Muscle of leg (tissue), 16 donors: ENCODE measurements at places on chromosomes 4 and X.
A peak's percentile ranks its signal among the peaks of the same experiment; 100 is the strongest.

GRCh38 chrX:23662853-23663252 is 4.4 kb upstream of the PRDX4 start:
- no peak for DNase-seq

DNA sequence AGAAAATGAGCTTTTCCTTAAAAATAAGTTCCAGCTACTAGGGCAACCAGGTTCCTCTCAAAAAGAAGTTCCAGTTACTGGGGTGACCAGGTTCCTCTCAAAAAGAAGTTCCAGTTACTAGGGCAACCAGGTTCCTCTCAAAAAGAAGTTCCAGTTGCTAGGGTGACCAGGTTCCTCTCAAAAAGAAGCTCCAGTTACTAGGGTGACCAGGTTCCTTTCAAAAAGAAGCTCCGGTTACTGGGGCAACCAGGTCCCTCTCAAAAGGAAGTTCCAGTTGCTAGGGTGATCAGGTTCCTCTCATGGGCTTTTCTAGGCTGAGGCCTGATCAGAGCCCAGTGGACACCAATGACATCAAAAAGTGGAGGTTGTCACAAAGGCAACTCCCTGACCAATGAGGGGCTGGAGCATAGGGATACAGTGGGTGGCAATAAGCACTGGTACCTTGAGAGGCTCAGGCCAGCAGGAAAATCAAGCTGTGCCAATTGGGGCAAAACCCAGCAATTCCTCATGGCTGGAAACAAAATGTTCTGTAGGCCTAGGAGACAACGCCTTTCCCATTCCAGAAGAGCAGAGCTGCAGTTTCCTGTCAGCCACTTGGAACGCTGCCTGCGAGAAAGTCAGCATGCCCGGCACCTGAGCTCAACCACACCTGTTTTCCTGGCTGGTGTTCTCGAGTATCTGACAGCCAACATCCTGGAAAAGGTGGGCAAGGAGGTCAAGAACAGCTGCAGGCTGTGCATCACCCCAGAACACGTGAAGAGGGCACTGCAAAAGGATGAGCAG is 12.3 kb upstream of the SYTL5 start:
- peak; percentile 2 for DNase-seq

DNA sequence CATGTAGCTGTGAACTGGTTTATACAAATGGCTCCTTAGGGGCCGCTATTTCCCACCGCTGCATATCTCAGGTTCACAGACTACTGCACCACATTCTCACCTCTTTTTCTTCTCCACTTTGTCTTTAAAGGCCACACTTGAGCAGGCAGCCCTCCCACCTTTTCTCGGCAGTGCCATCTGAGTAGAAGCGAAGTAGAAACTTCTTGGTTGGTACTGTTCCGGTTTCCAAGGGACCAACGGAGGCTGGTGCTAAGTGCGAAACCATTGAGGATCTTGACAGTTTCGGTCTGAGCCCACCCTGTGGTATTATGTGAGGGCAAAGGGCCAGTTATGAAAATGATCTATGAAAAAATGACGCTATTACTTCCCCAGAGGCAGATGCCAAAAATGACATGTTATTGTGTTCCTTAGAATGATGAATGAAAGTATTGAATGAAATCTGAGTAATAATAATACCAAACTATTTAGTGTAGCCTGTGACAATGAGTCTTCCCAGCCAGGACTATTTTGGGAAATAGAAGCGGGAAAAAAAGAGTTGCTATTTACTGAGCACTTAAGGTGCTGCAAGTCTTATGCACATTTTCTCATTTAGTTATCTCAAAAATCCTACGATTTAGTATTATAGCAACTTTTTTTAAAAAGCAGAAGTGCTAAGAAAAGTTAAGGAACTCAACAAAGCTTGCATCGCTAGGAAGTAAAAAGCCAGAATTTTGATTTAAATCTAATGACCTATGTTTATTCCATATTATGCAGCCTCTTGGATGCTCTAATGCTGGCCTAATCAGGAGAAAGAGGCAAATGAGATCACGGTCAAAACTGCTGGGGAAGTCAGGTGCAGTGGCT is 29.6 kb upstream of the CHRNA9 start:
- no peak for DNase-seq

DNA sequence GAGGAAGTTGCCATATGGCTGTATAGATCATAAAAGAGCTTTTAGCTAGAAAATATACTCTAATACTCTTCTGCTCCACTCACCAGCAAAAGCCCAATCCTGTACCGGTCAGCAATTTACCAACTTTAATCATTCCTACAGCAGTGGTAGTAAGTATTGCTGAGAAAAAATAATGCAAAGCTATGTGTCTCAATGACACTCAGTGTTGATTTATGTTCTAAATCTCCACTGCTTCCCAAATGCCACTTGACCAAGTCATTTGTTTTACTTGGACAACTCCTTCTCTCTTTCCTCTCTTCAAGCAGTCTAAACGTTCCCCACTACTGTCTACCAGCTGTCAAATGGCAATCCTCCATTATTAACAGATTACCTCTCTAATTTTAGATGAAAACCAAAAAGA is 201.8 kb upstream of the GK2 start:
- DNase-seq = no peak

DNA sequence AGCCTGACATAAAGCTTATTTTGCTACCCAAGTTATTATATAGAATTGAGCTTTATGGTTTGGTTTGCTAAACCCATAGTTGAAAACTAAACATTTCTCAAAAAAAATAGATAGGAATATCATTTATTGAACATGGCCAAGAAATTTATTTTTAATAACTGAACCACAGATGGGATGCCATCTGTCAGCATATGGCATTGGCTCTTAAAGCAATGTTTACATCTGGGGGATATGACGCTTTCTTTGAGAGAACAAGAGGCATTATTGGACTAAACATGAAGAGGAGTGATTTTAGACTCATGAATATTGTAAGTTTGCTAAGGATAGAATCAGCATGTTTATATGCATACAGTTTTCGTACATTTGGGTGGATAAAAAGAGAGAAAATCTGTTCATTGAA is 132.6 kb upstream of the SLIT2 start:
- no peak for DNase-seq

DNA sequence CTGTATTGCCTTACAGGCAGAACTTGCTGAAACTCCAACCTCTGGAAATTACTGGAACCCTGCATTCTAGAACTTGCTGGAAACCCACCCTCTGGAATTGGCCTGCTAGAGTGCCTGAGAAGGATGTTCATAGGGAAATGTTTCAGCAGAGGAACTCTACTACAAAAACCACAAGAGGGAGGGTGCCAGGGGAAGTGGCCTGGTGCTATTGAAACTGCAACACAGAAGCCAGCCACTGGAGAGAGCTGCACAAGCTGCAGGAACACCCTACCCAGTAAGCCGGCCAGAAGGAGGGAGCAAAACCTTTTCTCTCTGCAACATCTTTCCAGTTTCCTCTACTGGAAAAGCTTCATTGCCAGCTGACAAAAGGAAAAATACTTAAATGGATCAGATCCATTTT is 2.5 kb upstream of the BRWD3 start:
- DNase-seq = peak; percentile 22

- no peak for DNase-seq
Observed at GRCh38 chrX:16839852-16840460, 30.2 kb downstream of the RBBP7 start.

DNA sequence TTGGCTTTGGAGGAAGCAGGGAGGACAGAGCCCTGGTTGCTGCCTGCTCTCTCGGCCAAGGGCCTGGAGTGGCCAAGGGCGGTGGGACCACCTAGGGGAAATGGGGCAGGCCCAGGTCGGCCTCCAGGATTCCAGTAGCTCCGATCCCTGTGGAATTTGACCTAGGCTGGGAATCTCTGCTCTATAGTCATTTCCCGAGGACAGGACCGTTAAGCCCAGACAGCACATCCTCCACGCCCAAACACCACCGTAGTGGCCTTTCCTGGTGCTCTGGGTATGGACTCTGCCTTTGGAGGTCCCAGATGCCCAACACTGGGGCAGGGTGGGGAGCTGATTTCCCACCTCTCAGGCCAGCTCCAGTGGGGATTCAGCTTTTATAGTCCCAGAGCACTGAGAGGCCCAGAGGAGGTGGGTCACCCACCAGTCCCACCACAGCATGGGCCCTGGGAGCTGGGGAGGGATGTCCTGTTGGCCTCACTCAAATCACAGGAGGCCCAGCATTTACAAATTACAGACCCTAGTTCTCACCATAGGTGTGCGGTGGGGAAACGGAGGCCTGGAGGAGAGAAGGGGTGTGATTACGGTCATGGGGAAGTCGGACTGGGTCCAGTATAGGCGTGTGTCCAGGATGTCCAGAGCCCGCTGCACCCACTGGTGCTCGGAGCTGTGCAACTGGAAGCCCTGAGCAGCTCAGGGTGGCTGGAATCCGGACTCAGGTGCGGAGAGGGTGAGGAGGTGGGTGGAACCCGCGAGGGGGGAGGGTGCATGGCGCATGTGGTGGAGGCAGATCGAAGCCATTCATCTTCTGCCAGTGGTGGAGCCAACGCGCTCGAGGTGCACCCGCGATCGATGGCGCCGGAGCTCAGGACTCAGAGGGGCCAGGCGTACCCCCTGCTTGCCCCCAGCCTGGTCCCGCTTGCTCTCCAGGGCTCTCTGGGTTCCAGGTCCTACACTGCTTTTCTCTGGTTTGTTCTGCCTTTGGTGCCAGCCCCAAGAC is 7.7 kb downstream of the HMX1 start:
- no peak for DNase-seq

- DNase-seq = no peak
Observed at GRCh38 chrX:22634083-22634482, 361.4 kb downstream of the CBLL2 start.

DNA sequence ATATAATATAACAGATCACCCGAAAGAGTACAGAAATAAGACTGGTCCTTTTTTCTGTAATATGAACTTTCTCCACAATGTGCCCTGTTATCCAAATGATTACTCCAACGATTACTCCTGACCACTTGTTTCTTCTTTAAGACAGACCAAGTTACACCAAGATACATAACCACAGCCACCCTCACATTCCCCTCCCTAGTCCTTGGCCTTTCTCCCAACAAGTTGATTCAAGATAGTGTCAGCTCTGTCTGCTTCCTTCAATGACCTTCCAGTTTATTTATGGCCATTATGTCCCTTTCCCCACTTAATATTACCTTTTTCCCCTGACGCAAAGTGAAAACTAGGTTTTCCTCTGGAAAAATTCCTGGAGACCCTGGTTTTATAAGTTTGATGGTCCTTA is 397.2 kb downstream of the FAM47B start:
- DNase-seq = no peak

- DNase-seq = no peak
Observed at GRCh38 chr4:119206178-119206577, 6.3 kb upstream of the USP53 start.

DNA sequence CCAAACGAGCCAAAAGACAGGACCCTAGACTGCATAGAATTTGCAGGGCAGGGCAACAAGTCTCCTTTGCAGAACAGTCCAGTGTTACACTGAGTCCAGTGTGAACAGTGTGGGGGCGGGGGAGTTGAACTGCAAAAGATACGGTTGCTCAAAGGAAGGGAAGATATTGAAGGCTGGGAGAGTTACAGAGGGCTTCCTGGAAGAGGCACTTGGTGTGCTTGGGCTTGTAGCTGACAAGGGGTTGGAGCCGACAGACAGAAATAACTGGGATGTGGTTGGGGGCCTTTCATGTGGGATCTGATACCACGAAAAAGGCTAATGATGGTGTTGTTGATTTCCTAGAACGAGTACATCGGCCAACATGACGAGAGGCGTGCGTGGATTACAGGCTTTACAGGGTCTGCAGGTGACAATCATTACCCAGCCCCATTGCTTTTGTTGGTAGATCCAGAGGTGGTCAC is 6.1 kb downstream of the XPNPEP2 start:
- DNase-seq = no peak

DNA sequence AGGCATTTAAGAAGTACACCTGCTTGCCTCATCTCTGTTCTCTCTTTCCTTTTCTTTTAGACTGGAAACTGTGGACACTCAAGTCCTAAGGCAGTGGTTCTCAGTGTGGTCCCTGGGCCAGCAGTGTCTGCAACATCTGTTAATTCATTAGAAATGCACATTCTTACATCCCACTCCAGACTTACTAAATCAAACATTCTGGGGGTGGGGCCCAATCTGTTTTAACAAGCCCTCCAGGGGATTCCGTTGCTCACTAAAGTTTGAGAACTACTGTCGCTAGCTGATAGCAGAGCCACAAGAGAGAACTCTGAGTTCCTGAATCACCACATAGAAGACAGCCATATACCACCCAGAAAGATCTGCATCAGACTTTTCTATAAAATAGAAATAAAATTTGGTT is 430.6 kb downstream of the BCOR start:
- no peak for DNase-seq

DNA sequence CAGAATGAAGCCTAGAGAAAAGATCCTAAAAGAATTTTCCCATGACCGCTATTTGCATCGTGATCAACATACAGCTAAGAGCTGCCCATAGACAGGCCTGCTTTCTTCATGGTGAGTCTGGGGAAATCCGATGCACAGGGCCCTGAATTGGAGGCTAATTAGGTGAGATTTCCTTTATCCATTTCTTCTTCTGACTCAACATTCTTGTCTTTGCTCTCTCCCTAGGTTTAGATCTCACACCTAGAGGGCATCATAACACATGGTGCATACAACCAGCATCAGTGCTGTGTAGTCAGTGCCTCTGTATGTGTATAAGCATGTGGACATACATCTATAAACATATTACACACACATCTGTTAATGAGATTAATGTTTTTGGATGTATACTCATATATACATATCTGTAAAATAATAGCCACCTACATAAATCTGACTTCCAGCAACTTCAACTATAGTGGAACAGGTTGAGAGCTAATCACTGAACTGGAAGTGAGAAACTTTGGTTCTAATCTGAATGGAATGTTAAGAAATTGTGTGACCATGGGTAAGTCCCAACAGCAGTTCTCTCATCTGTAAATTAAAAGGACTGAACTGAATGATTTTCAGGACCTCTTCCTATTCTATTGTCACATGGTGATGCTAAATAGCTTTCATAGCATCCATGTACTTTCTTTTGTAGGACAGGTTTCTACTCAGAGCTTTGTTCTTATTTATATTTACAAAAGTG is 17.5 kb downstream of the GATB start:
- DNase-seq = no peak

DNA sequence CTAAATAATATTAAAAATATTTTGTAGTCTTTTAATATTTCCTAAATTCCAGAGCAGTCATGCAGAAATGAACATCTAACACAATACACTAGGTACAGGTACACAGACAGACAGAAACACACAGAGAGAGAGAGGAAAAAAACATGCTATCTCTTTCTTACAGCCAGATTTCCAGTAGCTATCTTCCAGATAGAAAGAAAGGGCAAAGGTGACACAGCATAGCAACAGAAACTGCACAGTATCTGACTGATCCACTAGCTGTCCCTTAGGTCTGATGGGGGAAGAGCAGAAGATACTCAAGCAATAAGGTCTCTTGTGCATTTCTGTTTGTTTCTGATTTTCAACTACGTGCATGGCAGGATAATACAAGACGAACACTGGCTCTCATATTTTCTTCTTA is 7.8 kb downstream of the FBXW7 start:
- DNase-seq = no peak
